ENCODE measurements at places on chromosomes 5 and 9.

DNA sequence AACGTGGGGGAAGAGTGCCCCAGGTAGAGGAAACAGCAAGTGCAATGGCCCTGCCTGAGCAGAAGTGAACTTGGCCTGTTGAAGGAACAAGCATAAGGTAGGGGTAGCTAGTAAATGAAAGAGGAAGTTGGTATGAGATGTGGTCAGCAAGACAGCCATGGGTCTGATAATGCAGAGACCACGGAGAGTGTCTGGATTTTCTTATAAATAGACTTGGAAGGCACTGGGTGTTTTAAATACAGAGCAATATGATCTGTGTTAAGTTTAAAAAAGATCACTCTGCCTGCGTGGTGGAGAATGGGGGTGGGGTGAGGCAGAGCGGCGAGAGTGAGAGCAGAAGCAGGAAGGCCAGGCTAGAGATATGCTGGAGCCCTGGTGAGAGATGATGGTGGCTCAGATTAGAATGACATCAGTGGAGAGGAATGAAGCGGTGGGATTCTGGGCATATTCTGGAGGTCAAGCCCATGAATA, 4.2 kb downstream of the ADAM19 start:
- no peak for DNase-seq

DNA sequence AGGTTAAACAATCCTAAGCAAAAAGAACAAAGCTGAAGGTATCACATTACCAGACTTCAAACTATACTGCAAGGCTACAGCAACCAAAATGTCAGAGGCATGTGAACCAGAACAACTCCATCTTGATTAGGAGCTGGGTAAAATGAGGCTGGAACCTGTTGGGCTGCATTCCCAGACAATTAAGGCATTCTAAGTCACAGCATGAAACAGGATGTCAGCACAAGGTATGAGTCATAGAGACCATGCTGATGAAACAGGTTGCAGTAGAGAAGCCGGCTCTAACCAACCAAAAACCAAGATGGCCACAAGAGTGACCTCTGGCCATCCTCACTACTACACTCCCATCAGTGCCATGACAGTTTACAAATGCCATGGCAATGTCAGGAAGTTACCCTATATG, 252.0 kb downstream of the RASEF start:
- no peak for DNase-seq

- no peak for DNase-seq
Measured at GRCh38 chr9:127567730-127568617, 44.1 kb upstream of the STXBP1 start.

GRCh38 chr5:27038476-27038875, at the start of gene CDH9:
Gene CDH9 (minus strand): TSS chr5:27038586. CDS start chr5:26988333, 50,253 bp downstream.
- DNase-seq = no peak

- no peak for DNase-seq
Measured at GRCh38 chr5:176761755-176762154, 48.6 kb upstream of the UNC5A start.

GRCh38 chr9:37104183-37104889, 16.0 kb upstream of the ZCCHC7 start:
- no peak for DNase-seq

GRCh38 chr5:173826086-173826427, 62.1 kb upstream of the CPEB4 start:
- no peak for DNase-seq

- DNase-seq = no peak
Measured at GRCh38 chr5:180599590-180599914, 8.3 kb upstream of the SCGB3A1 start.

DNA sequence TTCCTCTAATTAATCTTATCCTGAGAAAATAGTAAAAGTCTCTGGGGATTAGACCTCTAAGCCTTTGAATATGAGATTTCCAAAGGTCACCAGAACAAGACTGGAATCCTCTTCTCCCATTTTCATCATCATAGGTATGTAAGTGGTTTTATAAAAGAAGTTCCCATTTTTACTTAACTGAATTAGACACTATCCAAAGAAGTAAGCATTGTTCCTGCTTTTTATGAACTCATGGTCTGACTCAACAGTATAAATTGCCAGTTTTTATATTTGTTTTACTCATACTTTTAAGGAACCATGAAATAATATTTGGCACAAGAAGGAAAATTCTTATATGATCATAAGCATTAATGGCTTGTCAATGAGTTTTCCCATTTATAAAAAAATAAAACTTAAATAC, 167.1 kb upstream of the ADRA1B start:
- no peak for DNase-seq

DNA sequence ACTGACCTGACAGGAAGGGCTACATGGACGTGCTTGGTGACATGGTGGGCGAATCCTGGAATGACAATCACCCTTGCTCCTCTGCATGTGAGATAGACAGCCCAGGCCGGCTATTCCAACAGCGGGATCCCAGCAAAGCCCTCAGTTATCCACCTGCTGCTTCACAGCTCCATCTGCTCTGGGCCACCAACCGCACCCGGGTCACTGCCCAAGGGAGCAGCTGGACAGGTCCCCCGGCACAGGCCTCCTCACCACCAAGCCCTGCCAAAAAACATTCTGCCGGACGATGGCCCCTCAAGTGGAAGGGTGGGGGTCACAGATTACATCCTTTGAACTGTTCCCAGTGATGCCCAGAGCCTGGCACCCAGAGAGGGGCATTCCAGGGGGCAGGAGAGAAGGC, 39.6 kb downstream of the STK10 start:
- DNase-seq = no peak

DNA sequence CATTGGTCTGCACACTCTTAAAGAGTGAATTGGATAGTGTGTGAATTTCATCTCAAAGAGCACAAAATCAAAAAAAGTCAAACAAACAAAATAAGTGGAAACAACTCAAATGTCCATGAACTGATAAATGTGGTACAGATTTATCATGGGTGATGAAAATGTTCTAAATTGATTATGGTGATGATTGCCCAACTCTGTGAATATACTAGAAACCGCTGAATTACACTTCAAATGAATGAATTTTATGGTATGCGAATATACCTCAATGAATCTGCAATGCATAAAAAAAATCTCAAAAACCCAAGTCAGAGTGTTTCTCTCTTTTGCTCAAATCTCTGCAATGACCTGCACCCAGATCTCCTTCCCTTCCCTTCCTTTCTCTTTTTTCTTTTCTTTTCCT, 64.0 kb downstream of the PRRC1 start:
- DNase-seq = no peak

DNA sequence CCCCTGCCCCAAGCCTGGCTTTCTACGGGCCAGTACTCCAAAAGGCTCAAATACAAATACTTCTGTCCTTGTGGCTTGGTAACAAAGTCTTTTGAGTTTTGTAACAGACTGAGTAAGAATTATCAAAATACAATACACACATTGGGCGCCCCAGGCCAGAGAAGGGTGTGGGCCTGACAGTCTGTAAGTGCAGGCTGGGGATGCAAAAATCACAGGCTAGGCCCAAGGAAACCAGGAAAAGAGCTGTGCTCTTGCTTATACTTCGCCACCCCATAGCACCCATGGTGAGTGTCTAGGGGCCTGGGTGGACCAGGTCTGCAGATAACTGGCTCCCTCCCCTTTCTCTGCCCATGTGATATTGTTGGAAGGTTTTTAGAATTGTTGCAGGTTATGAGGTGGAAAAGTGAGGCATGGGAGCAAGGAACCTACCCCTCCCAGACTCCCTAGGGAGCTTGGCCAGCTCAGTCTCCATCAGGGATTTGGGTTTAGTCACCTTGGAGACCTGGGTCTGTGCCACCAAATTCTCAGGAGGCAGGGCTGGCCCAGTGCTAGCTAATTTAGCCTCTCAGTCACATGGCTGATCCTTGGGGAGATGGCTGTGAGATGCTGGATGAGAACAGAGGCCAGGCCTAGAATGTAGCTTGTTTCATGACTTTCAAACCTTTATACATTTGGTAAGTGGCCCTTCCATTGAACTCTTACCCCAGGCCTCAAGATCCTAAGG, 72.9 kb downstream of the TARS1 start:
- no peak for DNase-seq

- no peak for DNase-seq
Measured at GRCh38 chr9:84570482-84571154, 98.9 kb upstream of the NTRK2 start.

- DNase-seq = no peak
Measured at GRCh38 chr5:127919006-127919796, 164.4 kb upstream of the SLC12A2 start.

DNA sequence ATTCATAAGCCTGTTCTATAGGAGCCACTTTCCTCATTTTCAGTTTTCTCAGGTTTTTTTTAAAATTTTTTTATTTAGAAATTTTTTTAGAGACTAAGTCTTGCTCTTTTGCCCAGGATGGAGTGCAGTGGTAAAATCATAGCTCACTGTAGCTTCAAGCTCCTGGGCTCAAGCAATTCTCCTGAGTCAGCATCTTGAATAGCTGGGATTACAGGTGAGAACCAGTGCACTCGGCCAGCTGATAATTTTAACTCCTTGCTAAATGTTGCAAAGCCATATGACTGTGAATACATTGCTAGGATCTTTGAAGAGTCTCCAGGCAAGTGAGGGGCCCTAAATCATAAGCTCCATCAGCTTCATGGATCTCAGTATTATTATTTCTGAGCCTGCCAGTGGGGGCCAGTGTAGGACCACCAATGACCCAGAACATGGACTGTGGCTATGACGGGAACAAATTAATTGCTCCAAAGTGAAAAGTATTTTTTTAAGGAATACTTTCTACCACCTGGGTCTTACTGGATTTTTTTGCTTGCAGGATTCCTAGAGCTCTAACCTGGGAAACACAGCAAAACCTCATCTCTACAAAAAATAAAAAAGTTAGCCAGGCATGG, 5.7 kb upstream of the GAPVD1 start:
- no peak for DNase-seq

DNA sequence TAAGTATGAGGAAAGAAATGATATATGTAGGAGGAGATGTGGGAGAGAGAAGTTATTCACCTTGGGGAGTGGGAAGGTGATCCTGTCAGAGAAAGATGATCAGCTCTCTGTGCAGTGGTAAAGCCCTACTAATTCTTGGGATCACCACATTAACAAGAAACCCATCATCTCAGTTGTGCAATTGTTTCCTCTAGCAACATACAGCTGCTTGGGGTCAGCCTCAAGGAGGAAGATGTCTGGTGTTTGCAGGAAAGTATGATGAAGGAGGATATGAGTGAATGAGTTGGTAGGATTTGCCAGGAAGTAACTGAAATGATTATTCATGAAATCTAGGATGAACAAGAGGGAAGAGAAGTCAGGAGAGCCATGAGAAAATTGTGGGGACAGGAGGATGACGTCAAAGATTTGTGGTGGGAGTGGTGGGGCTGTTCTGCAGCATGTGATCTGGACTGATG, 50.1 kb downstream of the TNFSF8 start:
- DNase-seq = no peak

DNA sequence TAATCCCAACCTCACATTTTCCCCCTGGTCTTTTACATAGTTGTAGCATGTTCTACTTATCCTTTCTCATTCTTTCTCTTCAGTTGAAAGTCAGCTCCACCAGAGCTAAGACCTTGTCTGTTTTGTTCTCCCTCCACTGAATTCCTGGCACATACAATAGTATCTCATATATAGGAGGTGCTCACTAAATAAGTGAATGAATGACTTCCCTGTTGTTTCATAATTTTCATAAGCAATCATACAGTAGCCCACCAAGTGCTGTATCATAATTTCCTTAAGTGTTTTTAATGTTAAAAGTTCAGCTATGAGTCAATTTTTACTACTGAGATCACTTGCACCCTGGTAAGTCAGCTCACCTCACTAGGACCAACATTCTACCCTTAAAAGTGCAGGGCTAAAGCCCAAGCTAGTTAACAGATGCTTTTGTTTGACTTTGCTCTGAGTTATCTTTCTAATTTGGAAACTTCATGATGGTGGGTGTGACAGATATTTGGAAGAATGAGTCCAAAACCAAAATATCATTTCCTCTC, 27.6 kb downstream of the TMEM245 start:
- no peak for DNase-seq

- no peak for DNase-seq
Measured at GRCh38 chr9:90343366-90343765, 299.3 kb downstream of the DIRAS2 start.

GRCh38 chr5:134135091-134135655, 20.7 kb downstream of the TCF7 start:
- no peak for DNase-seq

- DNase-seq = no peak
Measured at GRCh38 chr9:136378170-136379002, 4.9 kb upstream of the CARD9 start.

- no peak for DNase-seq
Measured at GRCh38 chr5:138354926-138355378, 2.5 kb downstream of the KDM3B start.

- no peak for DNase-seq
Measured at GRCh38 chr9:87180361-87180760, 233.1 kb upstream of the GAS1 start.

GRCh38 chr9:13186774-13187173, 92.7 kb downstream of the MPDZ start:
- no peak for DNase-seq

- no peak for DNase-seq
Measured at GRCh38 chr9:94134629-94135028, 50.4 kb downstream of the PTPDC1 start.

DNA sequence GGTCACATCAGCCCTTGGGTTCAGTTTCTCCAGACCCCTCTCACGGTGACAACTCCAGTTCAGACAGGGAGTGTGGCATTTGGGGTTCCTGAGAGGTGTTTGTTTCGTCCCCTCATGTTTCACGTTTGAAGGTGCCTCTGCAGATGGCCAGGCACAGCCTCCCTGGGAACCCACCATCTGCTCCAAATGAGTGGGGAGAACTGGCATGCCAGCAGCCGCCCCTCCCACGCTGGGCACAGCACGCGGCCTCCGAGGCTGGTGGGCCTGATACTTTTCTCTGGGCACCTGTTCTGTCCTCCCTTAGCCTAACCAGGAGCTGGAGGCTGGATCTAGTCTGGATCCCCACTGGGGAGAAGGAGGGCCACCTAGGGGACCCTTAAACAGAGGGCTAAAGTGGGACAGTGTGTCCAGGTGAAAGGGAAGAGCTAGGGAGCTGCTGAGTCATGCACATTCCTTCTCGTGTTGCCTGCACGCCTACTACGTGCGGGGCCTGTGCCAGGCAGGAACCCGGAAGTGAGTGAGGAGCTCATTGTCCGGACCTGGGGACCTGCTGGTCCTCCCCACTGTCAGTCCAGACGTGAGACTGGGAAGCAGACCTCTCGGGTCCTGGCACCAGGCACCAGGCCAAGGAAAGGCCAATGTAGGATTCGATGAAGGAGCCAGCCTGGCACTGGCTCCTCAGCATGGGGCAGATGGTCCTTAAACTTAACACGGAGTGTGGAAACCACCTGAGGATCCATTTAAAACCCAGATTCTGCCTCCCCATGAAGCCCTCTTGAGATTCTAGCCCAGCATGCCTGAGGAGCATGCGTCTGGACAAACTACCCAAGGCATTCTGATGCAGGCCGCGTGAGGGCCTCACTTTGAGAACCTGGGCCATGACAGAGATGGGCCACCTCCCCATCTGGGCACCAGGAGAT, 11.7 kb downstream of the DNM1 start:
- DNase-seq = no peak

GRCh38 chr5:99033014-99033900, 104.5 kb upstream of the CHD1 start:
- no peak for DNase-seq

- no peak for DNase-seq
Measured at GRCh38 chr9:22041775-22042174, 32.7 kb upstream of the CDKN2B start.

All from stimulated activated CD8-positive, alpha-beta memory T cell treated with anti-CD3 and anti-CD28 coated beads, Interleukin-15, amount 100 ng/mL, for 24 hours (primary cell).